GM12865 (cell line): ENCODE measurements at places on chromosomes 5 and 9.

- DNase-seq, result peak; percentile 88
These were observed 25.0 kb upstream of the CEP78 start for GRCh38 chr9:78210841-78211301.

- DNase-seq, result no peak
These were observed 66.1 kb downstream of the SPTLC1 start for GRCh38 chr9:92048924-92049625.

- DNase-seq, result no peak
These were observed 762.8 kb downstream of the EFNA5 start for GRCh38 chr5:106907979-106908378.

DNA sequence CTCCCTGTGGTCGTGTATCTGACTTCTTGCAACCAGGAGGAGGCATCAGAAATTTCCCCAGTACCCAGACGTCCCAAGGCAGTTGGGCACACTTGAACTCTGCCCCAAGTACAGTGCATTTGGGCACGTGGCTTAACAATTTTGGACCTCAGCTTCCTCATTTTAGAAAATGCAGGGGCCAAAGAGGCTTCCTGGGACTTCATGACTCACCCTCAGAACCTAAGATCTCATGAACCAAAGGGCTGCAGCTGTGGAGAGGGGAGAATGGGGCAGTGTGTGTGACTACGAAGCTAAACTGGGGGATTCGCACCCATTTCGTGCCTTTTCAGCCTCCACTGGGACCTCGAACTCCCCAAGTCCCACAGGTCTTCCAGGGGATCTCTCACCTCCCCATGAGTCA is 59.2 kb downstream of the SYK start:
- no peak for DNase-seq

DNA sequence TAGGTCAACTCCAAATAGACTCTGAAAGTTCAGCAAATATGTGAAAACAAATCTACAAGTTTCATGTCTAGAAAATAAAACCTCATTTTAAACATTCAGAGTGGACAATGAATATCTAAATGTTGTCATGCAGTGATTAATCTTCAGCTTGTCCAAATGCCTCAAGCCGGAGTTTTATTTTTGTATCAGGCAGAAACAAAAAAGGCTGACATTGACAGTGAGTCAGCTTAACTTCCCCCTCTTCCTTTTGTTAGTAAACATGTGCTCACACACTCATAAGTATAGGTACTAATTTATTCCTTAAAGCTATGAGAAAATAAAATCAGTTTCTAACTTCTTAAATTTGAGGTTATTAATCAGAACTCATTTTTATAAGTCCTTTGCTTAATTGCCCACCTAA is 467.9 kb upstream of the DAB2 start:
- no peak for DNase-seq

DNA sequence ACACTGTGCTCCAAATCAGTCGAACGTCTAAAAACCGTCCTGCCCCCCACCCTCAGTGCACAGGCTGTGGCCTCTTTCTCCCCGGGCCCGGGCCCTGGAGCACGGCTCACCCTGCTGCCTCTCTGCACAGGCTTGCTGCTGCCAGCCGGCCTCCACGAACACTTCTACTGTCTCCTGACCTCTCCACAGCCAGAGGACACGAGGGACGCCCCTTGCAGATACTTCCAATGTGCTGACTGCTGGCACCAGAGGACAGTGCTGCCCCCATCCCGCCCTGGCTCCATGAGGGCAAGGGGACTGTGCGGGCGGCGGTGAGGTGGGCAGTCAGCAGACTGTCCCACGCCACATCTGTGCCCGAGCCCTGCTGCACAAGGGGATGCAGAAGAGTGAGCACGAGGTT is 174.8 kb downstream of the COL23A1 start:
- DNase-seq, result no peak

GRCh38 chr5:1180841-1181271 is 20.5 kb upstream of the SLC6A19 start:
- no peak for DNase-seq

DNA sequence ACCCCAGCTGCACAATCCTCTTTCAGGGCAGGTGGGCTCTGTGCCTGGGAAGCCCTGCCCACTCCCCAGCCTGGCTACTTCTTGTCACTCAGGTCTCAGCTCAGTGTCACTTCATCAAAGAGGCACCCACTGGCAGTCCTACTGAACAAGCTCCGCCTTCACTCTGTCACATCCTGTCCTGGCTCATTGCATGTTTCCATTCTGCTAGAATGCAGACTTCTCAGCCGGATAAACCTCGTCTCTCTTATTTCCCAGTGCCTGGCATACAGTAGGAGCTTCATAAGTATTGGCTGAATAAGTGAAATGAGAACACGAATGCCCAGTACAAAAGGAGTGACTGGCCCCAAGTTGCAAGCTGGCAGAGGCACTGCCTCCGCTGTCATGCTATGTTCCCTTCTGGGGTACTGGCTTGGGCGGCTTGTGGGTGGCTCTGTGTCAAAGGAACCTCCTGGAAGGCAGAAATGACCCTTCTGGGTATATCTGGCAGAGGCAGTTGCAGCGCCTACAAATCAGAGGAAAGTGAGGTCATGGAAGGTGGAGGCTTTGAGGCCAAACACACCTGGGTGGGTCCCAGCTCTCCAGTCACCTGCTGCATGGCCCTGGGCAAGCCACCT is 98.3 kb upstream of the PHYKPL start:
- no peak for DNase-seq

DNA sequence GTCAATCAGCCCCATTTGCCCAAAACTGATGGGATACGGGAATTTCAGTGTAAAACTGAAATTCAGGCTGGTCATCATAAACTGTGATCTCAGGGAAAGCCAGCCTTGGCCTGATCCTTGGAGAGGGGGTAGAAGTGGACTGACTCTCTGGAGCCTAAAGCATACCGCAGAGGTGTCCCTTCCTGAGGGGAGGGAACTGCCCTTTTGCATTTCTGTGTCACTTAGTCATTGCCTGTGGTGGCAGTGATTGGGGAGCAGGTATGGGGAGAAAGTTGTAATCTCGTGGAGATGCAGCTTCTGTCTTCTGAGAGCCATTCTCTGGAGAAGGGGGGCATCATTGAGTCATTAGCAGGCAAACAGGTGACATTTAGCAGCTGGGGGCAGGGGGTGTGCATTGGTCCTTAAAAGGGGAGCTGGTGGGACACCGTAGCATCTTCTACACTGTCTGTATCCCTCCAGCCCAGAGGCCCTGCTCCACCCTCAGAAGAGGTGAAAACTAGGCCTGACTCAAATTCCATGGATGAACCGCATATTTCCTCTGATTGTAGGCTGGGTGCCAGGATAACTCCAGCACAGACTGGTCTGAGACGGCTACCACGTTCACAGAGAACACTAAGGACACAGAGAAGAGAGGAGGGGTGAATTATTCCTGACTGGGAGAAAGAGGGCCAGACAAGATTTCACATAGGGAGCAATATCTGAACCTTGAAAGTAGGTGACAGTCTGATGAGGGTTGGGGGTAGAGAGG is 143.3 kb downstream of the SEC61B start:
- no peak for DNase-seq

GRCh38 chr5:56507351-56507930 is 274.3 kb upstream of the ANKRD55 start:
- DNase-seq, result no peak

- DNase-seq, result no peak
These were observed 60.8 kb downstream of the ZNF474 start for GRCh38 chr5:122190156-122190555.

GRCh38 chr9:114006931-114007691 is 71.0 kb downstream of the AMBP start:
- DNase-seq, result no peak

- DNase-seq, result no peak
These were observed 1.1 kb downstream of the NFIB start for GRCh38 chr9:14312719-14313377.

- DNase-seq, result no peak
These were observed 530.3 kb downstream of the RASEF start for GRCh38 chr9:82532504-82533180.

DNA sequence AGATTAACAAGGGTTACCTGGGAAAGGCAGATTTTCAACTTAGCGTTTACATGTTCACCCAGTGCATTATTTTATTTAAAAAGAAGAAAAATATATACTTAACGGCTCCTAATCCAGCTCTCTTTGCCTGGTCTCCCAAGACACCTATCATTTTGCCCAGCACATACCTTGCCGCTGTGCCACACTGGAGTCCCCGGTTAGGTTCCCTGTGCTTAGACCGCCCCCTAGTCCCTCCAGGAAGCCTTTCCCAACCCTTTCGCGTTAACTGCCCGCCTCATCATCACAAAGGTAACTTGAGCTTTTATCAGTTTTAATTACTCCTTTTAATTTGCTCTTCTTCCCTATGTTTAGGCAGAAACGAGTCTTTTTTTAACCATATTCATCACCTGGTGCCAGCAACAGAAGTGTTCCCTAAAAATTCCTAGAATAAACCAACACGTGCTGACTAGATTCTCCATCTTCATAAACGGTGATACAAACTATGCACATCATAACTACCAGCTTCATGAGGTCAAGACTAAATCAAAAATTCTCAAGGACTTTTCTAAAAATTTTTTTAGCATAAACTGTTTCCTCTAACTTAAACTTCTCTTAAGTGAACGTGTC is 19.7 kb downstream of the DNAJA1 start:
- no peak for DNase-seq

- no peak for DNase-seq
These were observed 3.7 kb downstream of the CNTLN start for GRCh38 chr9:17138503-17138902.

DNA sequence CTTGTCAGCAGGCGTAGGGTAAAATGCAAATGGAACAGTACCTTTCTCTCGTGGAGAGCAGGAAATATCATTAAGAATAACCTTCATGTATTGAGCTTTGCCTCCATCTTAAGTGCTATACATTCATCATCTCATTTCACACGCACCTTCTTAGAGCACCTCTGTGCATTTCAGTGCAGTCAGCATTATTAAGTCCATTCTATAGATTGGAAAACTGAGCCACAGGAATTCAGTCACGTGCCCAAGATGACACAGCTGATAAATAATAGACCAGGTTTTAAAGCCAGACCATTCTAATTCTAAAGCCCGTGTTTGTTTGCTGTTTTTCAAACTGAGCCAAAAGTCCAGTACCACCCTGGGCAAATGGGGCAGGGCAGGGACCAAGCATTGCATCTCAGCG is 109.2 kb upstream of the WWC1 start:
- DNase-seq, result no peak

GRCh38 chr9:36364577-36364976 is 35.5 kb downstream of the RNF38 start:
- no peak for DNase-seq

DNA sequence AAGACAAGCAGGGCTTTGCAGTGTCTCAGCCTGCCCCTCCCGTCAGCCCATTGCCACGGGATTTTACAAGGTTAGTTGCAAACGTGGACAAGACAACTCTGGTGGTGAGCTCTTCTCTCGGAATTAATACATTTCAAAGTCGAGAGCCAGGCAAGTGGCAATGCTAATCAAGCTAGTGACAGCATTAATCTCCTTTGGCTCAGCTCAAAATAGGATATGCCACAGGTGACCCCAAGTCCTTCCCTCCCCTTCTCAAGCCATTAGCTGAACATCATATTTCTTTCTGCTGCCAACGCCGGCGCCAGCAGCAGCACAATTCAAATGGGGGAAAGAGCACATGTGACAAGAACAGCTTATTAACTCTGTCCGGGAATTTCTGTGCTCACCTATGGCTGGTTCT is 190.1 kb downstream of the ATPSCKMT start:
- no peak for DNase-seq

DNA sequence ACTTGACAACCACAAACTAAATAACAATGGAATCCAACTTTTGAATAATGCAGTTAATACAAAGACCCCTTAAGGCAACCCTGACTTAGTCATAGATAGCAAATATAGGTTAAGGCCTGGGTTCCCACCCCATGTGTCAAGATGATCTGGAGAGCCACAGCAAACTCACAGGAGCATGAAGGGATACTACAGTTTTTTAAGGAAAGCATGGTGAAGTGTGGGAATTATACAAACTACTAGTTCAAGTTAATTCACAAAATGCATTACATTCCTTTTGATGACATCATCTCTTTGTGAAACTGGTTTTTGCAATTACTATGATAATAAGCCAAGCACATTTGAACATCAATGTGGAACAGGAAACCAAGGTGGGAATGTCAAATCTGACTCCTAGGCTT is 50.6 kb downstream of the LHFPL2 start:
- DNase-seq, result no peak

GRCh38 chr9:124724415-124725067 is 46.6 kb downstream of the NR6A1 start:
- no peak for DNase-seq

DNA sequence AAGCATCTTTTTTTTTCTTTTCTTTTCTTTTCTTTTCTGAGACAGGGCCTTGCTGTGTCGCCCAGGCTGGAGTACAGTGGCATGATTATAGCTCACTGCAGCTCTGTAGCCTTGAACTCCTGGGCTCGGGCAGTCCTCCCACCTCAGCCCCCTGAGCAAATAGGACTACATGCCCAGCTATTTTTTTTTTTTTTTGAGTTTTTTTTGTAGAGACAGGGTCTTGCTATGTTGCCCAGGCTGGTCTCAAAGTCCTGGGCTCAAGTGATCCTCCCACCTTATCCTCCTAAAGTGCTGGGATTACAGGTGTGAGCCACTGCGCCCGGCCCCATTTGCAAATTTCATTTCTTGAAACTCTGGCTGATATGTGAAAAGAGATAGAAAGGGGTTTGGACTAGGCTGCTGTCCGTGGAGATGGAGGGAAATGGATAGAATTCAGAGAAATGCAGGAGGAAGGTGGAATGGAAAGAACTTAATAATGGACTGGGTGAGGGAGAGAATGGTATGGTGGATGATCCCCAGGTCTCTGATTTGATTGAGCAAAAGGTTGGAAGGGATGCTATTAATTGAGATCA is 32.9 kb downstream of the TNFAIP8 start:
- no peak for DNase-seq

- no peak for DNase-seq
These were observed 665.0 kb downstream of the NR2F1-AS1 start for GRCh38 chr5:92916036-92916435.

GRCh38 chr9:32728181-32728580 is 55.2 kb upstream of the TMEM215 start:
- DNase-seq, result no peak

GRCh38 chr9:82920154-82920553 is 142.8 kb downstream of the RASEF start:
- no peak for DNase-seq

DNA sequence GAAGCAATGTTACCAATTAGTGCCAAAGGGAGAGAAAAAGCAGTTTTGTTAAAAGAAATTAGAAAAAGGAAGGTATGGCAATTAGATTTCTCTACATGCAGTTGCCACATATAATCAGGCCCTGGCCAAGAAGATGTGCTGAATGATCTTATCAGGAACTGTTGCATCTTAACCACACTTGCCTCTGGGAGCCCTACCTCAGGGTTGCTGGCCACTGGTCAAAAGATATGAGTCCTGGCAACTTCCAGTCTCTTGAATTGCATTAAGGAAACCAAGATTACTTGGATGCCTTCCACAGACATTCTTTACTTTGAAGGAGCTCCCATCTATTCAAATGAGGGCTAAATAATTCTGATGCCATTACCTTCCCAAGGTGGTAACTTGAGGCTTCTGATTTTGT is 60.4 kb downstream of the TNC start:
- DNase-seq, result no peak
